ENCODE measurements at places on chromosomes 3 and 15.

GRCh38 chr3:107962946-107963345 lies 127.9 kb downstream of the CD47 start:
- peak; percentile 75 for DNase-seq

GRCh38 chr15:32683906-32684584 lies 33.8 kb upstream of the GREM1 start:
- DNase-seq, result peak; percentile 78

- DNase-seq, result no peak
These were observed 184.8 kb downstream of the SHQ1 start for GRCh38 chr3:72663429-72663828.

- DNase-seq, result no peak
These were observed 335.3 kb upstream of the NECTIN3 start for GRCh38 chr3:110736332-110736731.

- DNase-seq, result no peak
These were observed 11.5 kb upstream of the SHF start for GRCh38 chr15:45199136-45199810.

DNA sequence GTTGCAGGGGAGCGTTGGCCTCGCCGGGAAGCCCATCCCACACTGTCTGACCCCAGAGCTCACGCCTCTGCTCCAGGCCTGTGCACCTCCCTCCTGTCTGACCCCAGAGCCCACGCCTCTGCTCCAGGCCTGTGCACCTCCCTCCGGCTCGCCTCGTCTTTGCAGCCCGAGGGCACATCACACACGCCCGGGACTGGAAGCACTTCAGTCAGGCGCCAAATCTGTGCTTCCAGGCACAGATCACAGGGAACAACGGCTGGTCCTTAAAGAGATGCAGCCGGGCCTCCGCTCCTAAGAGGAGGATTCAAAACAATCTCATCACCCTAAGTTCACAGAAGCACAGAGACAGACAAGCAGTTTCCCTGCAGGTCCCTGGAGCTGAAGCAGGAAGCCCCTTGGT lies 103.0 kb upstream of the RPL32 start:
- no peak for DNase-seq

DNA sequence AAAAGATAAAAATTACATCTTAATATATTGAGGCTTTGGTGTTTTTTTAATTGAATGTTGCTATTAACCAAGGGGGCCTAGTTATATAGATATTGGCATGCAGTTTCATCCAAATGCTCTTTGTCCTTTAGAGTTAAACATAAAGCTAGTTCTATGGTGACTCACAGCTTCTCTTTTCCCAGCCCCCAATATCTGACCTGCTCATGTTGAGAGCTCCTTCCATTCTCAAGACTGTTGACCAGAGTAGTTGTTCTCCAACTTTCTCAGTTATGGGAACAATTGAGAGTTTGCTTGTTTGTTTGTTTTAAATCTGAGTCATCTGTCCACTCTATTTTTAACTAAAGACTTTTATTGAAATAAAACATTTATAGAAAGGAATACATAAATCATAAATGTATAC lies 15.8 kb upstream of the RARB start:
- DNase-seq, result no peak

DNA sequence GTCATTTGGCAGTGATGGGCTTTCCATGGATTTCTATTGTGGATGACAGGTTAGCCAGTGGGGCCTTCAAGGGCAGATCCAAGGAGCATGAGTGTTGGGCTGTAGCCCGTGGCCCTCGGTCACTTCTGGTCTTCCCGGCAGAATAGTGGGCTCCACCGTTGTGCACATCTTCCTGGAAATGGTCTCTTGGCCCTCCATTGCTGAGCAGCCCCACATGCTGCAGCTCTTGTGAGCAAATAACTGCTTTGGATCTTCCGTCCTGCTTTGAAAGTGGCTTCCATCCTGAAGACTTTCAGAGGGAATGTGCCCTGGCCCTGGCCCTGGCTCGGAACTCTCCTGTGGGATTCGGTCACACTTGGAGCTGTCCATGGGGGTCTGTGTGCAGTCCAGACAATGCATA lies 102.8 kb downstream of the SNRPN start:
- no peak for DNase-seq

GRCh38 chr15:39497016-39497758 lies 83.7 kb upstream of the THBS1 start:
- DNase-seq, result no peak

DNA sequence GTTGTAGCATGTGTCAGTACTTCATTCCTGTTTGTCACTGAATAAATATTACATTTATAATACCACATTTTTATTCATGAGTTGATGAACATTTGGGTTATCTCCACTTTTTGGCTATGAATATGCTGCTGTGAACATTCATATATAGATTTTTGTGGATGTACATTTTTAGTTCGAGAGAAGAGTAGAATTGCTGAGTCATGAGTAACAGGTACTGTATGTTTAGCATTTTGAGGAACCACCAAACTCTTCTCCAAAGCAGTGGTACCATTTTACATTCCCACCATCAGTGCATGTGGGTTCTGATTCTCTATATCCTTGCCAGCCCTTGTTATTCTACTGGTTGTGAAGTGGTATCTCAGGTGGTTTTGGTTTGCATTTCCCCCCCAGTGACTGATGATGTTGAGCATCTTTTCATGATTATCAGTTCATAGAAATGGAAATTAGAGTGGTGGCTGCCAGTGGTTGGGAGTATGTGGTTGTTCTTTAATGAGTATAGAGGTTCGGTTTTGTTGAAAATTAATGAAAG lies 59.6 kb downstream of the CCDC66 start:
- no peak for DNase-seq

- no peak for DNase-seq
These were observed 23.5 kb downstream of the ALDH1A2 start for GRCh38 chr15:58042006-58042405.

DNA sequence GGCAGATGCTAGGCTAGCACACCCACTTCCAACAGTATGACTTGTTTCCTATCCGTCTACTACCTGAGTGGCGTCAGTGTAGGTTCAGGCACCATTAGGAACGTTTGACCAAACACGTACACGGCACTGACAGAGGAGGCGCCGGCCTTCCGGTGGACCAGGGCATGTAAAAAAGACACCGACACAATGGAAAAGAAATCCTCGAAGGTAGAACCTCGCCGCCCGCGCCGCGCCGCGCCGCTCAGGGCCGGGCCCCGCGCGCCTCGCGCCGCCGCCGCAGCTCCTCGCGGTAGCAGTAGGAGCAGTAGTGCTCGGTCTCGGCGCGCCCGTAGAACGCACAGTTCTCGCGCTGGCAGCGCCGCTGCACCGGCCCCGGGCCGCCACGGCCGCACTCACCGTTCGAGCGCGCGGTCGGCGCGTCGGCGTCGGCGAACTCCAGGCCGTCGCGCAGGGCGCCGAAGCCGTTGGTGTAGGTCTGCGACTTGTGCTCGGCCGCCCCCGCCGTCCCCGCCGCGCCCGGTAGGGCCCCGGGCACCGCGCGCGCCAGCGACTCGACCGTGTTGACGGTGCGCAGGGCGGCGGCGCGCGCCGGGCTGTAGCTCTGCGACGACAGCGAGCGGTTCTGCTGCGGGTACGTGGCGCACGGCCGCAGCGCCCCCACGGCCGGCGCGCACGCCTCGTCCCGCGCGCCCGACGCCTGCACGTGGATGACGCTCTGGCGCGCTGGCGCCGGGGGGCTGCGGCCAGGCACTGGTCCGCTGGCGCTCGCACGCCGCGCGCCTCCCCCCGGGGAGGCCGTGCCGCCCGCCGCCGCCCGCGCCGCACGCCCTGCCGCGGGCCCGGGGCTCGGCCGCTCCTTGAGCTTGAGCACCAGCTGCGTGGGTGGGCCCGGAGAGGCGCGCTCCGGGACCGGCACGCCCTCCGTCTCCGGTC lies 156.7 kb downstream of the KLF13 start:
- no peak for DNase-seq

DNA sequence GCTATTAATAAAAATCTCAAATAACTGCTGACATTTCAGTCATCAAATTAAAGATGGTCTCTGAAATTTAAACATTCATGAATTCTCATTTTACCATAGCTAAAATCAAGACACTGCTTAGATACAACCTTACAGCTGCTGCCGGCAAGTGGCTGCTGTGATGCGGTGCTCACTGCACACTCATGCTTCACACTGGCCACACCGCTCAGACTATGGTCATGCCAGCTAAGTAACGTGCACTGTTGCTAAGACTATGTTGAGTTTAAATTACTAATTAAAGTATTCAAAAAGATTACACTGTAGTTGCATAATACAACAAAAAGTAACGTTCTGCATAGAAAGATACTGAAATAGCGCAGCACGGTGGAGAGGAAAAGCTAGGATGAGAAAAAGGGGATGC lies 12.1 kb downstream of the ATP13A3 start:
- DNase-seq, result no peak

DNA sequence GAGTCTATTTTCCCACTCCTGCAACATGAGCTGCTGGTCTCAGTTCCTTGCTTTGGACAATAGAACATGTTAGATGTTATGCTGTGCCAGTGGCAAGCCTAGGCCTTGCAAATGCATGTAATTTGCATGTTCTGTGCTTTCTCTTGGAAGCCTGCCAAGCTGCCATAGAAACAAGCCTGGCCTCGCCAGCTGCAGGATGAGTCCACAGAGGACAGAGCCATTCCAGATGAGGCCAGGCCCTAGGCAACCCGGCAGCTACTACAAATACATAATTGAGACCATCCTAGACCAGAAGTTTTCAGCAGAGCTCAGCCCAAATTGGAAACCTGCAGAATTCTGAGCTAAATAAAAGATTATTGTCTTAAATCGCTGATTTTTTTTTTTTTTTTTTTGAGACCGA lies 39.6 kb downstream of the TRIM69 start:
- no peak for DNase-seq

DNA sequence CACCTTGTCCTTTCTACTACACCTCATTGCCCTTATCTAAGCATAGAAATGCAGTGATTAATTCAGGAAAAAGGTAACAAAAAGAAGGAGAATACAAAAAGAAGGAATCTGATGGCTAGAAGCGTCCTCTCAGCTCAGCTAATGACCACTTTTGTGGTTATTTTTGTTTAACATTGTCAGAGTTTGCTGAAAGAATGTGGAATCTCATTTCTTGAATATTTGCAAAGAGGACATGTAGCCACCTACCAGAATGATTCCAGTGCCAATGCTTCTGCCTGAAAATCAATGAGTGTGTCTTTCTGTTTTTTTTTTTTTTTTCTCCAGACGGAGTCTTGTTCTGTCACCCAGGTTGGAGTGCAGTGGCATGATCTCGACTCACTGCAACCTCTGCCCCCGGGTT lies 24.5 kb downstream of the NANOGP8 start:
- no peak for DNase-seq

- no peak for DNase-seq
These were observed 1.7 kb upstream of the GFM1 start for GRCh38 chr3:158642474-158643210.

GRCh38 chr15:92886815-92887214 lies 13.3 kb upstream of the CHD2 start:
- DNase-seq, result no peak

- no peak for DNase-seq
These were observed 146.6 kb downstream of the TBL1XR1 start for GRCh38 chr3:177050501-177051237.

DNA sequence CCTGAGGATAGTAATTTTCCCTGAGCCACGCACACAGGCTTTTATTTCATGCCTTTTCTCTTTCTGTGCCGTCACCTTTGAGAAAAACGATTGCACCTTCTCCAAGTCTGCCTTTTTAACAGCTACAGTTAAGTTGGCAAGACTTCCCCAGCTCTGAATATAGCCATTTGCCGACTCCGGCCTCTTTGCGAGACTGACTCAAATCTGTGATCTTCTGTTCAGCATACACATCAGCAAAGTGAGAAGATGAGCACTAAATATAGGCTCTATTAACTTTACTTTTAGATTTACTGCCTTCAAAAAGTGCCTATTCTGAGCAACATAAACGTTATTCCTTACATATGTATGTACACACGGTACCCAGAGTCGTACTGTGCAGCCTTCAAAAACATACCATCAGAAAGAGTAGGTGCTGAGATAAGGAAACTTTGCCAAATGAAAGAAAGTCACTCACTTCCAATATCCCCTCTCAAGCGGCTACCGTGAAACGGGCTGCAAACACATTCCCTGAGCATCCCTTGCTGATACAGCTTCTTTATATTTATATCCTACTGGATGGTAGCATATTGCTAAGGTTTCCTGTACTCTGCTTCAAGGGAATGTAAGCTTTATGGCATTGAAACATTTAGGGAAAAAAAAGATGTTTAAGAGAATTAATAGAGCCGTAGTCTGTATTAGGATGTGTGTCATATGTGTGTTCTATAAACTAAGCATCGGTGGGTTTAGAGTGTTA lies 283.3 kb upstream of the TPRG1 start:
- DNase-seq, result no peak

GRCh38 chr3:12380461-12380860 lies 91.6 kb downstream of the PPARG start:
- no peak for DNase-seq

DNA sequence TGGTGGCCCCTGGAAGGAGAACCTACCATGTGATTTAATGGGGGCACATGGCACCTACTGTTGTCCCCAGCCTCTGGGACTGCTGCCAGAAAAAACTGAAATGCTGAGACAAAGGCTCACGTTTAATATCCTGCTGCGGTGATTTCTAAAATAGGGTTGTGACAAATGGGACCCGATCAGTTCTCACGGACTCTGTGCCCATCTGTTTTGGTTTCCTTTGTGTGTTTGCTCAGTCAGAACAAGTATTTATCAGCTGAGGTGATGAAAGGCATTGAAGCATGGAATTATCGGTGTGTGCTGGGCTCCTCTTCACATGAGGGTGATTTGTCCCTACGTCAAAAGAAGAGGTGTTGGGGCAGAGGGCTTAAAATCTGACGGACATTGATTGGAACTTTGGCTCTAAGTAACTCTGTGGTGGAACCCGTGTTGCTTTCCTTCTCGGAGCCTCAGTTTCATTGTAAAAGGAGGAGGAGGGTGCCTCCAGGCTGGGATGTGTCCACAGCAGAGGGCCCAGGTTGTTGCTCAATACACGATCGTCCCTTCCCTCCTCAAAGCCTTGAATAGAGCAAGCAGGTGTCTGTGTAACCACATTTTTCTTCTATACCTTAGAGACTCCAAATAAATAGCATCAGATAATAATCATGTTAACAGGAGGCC lies 283.3 kb upstream of the RGMA start:
- no peak for DNase-seq

DNA sequence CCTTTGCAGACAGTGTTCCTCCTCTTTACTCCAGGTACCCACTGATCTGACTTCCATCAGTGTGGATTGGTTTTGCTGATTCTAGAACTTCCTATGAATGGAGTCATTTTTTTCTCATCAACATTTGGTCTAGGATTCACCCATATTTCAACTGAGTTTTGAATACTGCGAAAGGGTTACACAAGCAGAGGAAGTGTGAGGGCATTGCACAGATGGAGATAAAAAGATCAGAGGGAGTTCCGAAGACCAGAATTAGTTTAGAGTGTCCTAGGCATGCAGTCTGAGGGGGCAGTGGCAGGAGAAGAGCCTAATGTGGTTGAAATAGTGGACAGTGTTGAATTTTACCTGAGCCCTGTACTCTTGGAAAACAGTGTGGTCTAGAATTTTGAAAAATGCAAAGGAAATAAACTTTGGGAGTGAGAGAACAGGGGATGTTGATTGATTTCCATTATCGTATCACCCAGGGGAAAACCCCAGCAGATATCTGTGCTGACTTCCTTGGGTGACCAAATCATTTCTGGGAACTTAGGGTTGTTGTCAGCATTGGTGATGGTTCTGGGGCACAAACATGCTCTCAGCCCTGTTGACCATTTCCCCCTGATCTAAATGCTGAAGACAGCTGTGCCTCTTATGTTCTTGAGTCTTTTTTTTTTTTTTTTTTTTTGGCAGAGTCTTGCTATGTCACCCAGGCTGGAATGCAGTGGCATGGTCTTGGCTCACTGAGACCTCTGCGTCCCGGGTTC lies 327.4 kb upstream of the LRRFIP2 start:
- no peak for DNase-seq

GRCh38 chr15:41691471-41691870 lies 31.3 kb downstream of the MGA start:
- no peak for DNase-seq

GRCh38 chr3:149772861-149773260 lies 19.5 kb downstream of the ANKUB1 start:
- no peak for DNase-seq

Measured in HFF-Myc (cell line).